ENCODE measurements at places on chromosomes 12 and 14.

DNA sequence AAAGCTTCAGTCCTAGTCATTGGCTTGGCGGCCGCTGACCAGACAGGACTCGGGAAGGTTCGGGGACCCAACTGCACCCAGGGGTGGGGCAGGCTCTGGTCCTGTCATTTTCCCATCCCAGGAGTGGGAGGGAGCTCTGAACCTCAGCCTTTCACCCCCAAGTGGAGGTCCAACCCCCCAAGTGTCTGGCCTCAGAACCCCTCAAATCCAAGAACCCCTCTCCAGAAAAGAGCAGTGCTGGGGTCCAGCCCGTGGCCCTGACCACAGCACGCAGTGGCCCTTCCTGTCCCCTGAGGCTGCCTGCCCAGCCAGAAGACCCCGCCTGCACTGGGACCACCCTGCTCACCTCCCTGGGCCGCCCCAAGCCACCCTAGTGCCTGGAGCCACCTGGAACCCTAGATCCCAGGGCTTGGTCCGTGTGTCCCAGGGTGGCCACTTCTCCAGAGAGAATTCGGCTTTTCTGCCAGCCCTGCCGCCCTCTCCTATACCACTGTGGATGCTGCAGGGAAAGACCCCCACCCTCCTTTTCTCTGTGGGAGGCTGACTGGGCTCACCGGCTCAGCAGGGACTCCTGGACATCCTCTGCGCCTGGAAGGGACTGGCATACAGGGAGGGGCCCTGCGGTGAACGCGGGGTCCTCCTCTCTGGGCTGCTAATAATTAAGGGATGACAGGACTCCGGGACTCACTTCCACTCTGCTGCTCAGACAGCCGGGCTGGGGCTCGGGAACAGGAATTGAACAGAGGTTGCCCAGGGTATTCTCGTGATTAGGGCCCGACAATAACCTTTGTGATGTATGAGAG is 326.9 kb upstream of the SFSWAP start:
- no peak for DNase-seq

DNA sequence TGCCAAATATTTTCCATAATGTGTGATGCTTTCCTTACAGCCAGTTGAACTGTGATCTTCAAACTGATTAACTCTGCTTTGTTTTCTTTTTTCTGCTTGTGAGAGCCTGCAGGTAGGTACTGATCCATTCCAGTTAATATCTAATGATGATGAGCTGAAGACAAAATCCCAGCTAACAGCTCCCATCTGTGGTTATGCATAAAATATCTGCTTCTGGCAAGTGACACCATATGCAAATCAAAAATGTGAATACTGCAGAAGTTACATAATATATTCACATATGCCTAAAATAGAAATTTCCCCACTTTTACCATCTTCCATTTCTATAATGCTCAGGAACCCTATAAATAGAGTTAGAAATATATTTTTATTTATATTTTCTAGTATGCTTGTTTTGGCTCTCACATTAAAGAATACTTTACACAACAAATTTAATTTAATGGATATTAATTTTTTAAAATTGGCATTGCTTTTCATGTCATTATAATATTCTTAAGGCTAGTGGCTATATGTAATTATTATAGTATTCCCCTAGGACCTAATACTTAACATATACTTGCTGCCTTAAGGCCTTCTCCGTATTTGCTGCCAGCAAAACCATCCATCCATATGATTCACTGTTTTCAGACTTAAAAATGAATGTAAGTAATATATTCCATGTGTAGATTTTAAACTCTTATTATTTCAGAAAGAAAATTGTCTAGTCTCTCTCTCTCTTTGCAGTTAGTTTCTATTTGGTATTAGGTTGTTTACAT is 83.8 kb downstream of the CCER1 start:
- DNase-seq = no peak

- no peak for DNase-seq
Measured at GRCh38 chr14:84825481-84826251, 704.3 kb upstream of the FLRT2 start.

- no peak for DNase-seq
Measured at GRCh38 chr14:96097752-96098151, 58.6 kb downstream of the C14orf132 start.

- no peak for DNase-seq
Measured at GRCh38 chr14:67311868-67312267, 47.7 kb downstream of the ATP6V1D start.

- DNase-seq = no peak
Measured at GRCh38 chr12:64395739-64396138, 5.2 kb upstream of the C12orf56 start.

DNA sequence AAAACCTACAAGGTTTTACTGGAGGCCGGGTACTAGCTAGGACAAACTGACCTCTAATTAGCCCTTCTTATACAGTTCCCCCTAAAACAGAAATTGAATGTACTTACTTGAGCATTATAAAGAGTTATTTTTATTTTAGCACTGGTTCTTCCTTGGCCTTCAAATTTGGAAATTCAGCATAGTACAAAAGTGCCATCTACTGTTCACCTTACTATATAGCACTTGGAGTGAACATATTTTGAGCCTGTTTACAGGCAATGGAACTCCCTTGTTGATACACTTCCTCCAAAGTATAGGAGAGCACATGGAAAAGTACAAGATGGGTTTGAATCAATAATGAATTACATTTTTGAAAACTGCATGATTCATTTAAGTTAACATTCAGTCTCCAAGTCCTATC is 3.9 kb upstream of the POC1B start:
- no peak for DNase-seq

- no peak for DNase-seq
Measured at GRCh38 chr12:90275088-90275487, 566.5 kb upstream of the ATP2B1 start.

GRCh38 chr12:41724216-41724615 is 420.5 kb downstream of the GXYLT1 start:
- DNase-seq = no peak

DNA sequence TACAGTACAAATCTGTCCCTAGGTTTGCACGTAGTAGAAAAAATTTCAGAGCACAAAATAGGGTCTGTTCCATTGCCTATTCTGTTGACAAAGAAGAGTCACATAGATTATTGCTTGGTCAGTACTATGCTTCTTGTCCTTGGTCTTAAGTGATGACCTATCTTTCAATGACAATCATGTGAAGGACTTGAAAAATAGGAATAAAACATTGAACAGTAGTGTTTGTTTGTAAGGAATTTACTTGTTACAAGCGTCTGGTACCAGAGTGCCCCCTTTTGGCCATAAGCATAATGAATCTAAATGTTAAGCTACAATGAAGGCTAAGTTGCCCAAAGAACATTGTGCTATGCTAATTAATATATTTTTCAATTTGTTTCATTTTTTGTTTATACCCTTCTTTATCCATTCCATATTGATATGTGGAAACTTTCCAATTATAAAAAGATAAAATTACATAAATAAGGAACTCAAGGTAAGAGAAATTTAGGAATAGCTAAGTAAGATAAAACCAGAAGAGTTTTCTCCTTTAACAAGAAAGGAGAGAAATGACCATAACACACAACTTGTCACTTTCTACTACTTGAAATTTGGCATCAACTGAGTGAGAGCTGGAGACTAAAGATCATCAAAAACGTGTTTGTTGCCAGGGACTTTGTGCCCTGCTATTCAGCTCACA is 204.7 kb downstream of the EPS8 start:
- no peak for DNase-seq

DNA sequence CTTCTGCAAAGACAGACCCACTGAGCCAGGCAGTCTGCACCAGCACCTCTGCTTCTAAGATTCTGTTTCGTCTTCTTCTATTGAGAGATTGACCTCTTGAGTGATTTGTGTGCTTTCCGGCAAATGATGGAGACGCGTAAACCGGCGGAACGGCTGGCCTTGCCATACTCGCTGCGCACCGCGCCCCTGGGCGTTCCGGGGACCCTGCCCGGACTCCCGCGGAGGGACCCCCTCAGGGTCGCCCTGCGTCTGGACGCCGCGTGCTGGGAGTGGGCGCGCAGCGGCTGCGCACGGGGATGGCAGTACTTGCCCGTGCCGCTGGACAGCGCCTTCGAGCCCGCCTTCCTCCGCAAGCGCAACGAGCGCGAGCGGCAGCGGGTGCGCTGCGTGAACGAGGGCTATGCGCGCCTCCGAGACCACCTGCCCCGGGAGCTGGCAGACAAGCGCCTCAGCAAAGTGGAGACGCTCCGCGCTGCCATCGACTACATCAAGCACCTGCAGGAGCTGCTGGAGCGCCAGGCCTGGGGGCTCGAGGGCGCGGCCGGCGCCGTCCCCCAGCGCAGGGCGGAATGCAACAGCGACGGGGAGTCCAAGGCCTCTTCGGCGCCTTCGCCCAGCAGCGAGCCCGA is 703 bp downstream of the ASCL4 start:
- no peak for DNase-seq

DNA sequence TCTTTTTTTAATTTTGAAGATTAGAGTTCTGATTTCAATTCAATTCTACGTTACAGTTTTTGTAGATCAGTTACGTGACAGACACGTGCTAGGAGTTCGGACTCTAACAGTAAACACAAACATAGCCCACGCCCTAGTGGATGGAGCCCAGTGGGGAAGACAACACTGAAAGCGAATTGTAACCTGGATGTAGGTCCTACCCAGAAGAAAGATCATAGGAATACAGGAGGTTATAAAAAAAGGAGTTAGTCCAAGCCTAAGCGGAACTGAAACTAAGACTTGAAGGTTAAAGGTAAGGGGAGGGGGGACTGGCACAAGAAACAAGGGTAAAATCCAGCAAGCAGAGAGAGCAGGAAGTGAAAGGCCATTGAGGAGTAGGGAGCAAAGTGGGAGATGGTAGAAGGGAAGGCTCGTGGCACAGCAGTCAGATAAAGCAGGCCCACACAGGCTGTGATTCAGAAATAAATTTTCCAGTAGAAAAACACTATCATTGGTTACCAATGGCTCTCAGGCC is 15.7 kb upstream of the CRY1 start:
- no peak for DNase-seq

DNA sequence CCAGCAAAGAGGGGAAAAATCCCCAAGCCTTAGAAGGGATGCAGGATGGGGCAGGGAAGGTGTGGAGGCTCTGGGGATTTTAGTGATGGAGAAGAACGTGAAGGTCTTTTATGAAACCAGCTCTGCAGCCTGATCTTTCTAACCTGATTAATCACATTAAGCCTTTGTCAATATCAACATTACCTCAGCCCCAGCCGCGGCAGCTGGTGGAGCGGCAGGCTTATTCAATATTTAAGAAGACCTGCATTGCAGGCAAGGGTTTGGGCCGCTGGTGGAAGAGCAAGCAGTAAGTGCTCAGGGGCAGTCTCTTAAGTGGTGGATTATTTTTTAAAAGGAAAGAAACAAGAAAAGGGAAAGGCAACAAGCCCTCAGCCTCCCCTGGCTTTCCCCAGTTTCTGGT is 16.6 kb downstream of the RPH3A start:
- DNase-seq = no peak

DNA sequence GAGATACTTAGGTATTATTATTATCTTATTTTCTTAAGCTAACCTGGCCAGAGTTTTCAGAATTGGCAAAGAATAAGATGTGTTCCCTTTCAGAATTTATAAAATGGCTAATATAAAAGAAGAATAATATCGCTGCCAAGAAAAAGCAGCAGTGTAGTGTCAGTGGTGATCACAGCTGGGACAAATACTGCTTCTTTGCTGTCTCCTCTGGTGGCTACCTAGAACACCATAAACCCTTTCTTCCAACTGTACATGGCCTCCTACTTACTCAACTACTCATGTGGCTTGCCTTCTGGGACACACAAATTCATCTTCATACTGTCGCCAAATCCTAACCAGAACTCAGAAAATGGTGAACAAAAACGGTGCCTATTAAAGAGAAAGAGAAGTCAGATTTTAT is 72.7 kb downstream of the MED13L start:
- no peak for DNase-seq

- no peak for DNase-seq
Measured at GRCh38 chr14:59333668-59334067, 131.5 kb downstream of the GPR135 start.

DNA sequence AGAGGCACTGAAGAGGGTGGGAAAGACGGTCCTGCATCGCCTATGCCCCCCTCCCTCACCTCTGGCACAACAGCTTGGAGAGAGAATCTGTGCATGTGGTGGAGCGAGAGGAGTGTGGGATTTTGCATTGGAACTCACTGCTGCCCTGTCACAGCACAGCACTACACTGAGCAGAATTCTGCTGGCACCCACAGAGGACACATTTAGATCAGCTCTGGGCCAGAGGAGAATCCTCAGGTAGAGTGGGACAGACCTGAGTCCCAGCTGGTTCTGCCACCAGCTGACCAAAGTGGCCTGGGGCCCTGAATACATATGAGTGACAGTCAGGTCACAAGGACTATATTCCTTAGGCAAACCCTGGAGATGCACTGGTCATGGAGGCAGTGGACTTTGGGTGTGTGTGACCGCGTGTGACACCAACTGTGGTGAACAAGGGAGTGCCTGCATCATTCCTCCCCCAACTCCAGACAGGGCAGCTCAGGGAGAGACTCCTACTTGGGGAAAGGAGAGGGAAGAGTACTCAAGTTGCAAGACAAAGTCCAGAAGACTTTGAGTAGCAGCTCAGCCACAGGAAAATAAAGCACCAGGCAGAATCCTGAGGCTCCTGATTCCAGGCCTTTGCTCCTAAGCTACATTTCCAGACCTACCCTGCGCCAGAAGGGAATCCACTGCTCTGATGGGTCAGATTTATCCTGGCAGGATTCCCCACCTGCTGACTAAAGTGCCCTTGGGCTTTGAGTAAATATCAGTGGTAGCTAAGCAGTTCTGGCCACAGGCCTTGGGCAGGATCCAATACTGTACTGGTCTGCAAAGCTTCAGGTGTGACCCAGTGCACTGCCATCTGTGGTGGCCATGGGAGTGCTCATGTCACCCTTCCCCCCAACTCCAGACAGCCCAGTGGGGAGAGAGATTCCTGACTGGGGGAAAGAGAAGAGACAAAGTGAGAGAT is 10.6 kb upstream of the ACOT1 start:
- DNase-seq = no peak

- no peak for DNase-seq
Measured at GRCh38 chr14:22610931-22611330, 12.8 kb downstream of the ABHD4 start.

DNA sequence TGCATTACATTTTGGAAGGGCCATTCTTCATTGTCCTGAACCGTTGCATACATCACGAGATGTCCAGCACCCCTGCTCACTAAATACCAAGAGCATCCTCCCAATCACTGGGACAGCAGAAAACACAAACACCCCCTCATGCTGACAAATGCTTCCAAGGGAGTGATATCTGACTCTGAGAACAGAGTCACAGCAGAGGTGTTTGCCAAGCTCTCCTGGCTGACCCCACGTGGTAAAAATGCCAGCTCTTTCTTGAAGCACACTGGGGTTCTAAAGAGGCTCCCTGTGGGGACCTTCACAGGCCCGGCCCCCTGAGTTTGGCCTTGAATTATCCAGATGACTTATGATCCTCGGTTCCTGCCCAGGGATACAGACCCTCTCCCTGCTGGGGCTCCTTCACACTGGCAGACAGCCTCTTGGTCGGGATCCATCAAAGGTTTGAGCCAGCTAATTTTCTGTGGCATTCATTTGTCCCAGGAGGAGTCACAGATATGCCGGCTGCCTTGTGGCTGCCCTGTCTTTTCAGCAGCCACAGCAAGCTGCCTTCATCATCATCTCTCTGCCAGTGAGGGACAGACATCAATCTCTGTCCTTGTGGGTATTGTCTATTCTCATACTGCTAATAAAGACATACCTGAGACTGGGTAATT is 43.1 kb upstream of the PSMC1 start:
- DNase-seq = no peak

- no peak for DNase-seq
Measured at GRCh38 chr14:53719536-53719935, 237.1 kb downstream of the BMP4 start.
